ENCODE measurements at places on chromosomes 16 and 17.

- DNase-seq, result no peak
Measured at GRCh38 chr17:57187391-57187790, 68.9 kb upstream of the MSI2 start.

- no peak for DNase-seq
Measured at GRCh38 chr17:28554565-28554964, 2.1 kb upstream of the UNC119 start.

- peak; percentile 18 for DNase-seq
Measured at GRCh38 chr17:2138761-2139160, 83.9 kb downstream of the HIC1 start.

DNA sequence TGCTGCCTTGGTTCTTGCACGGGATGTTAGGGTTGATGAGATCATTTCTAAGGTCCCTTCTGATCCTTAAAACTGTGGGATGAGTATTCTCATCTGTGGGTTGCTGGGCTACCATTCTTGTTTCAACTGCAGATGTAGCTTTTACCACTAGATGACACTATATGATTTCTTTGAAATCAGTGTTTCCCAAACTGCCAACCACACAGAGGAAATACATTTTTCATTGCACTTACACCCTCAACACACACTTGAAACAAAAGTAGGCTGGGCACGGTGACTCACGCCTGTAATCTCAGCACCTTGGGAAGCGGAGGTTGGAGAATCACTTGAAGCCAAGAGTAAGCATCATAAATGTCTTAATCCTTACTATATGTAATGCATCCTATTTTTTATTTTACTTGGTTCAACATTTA lies 15.3 kb downstream of the LCMT1 start:
- no peak for DNase-seq

Measured in NCI-H1092 treated with DMSO at 0.1 percent for 48 hours (cell line).